Stimulated activated CD4-positive, alpha-beta T cell treated with anti-CD3 and anti-CD28 coated beads, Interleukin-1b, Interleukin-23, amount 100 ng/mL, for 48 hours (primary cell): ENCODE measurements at places on chromosomes 6 and 20.

DNA sequence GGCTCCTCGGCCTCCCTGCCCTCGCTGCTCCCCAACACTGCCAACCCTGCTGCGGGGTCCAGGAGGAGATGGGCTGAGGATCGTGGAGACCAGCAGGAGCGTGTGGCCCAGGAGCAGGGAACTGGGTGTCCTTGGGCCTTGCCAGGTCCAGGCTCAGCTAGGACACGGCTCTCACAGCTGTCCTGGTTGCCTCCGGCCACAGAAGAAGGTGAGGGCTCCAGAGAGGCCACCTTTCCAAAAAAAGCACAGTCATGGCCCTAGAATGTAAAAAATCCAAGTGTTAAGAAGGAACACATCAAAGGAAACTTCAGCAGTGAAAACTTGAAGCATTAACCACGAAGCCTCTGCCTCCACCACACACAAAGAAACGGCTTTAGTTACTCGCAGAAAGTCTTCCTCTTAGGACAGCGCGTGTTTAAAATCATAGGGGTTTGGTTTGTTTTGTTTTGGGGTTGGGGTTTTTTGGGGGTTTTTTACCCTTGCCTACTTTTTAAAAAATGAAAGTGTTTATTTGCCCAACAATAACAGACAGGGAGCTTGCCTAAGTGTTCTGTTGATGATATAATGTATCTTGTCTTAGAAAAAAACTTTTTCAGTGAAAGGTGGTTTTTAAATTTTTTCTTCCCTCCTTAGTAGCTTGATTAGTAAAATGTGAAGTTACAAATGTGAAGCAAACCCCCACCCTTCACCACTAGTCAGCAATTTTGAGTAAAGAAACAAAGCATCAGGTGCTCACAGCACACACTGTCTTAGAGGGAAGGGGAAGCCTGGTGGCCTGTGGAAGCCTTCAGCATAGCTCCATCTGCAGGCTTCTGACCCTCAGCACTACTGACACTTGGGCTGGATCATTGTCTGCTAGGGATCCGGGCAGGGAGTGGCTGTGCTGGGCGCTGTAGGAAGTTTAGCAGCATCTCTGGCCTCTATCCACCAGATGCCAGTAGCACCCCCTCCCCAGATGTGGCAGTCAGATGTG lies 60.0 kb downstream of the PTPN1 start:
- DNase-seq = peak; percentile 56

GRCh38 chr20:21225215-21225947 lies 77.8 kb upstream of the XRN2 start:
- DNase-seq = no peak

DNA sequence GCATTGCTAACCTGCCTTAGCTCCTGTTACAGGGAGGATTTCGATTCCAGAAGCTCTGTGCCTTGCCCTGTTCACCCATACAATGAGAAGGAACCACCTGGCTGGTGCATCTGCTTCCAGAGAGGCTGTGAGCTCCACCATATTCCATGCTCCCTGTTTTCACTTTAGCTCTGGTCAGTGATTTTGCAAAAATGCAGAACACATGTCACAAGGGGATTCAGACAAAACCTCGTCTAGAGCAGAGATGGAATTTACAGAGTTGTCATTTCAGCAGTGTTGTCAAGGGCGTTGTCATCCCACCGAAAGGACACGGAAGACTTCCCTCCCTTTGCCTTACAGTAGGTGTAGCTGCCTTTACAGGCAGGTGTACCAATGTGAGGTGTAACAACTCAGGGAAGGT lies 223.0 kb upstream of the ARID1B start:
- DNase-seq = no peak

- no peak for DNase-seq
Observed at GRCh38 chr6:84220809-84221409, 6.5 kb downstream of the CEP162 start.

DNA sequence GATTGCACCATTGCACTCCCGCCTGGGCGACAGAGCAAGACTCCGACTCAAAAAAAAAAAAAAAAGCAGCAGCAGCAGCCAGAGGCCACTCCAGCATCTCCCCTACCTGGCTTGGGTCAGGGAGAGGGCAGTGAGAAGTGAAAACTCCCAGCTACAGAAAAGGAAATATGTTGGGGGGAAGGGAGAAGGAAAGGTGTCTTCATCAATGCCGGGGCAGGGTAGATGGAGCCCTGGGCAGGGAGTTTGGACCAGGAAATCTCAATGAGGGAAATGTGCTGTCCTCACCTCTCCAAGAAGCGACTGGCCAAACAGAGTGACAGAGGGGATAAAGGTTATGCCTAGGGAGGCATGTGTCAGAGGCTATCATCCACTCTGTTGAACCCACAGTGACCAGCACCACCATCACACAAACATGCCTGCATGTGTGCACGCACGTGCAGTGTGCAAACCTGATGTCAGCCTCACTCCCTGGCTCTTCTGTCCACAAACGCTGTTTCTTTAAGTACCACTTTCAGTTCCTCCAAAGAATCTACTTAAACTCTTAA lies 887 bp upstream of the AIF1 start:
- no peak for DNase-seq

- DNase-seq = no peak
Observed at GRCh38 chr6:96014846-96015517, 792 bp upstream of the FUT9 start.

GRCh38 chr6:16412982-16413381 lies 174.6 kb downstream of the GMPR start:
- DNase-seq = no peak

DNA sequence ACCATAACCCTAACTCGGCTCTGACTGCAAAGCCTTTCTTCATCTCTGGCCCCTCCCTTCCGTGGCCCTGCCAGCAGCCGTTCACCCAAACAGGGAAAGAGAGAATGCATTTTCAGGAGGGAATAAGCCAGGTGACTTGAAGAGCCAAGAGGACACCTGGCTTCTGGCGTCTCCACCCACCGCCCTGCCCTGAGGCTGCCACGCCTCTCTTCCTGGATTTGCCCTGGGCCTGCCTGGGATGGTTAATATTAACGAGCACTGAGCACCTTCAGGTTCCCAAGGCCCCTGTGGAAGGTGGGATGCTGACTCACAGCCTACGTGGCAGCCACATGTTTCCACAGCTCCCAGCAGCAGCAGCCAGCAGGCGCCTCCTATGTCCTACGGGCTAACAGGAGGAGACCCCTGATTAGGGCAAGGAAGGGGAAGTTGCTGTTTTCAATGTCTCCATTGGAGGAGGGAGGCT lies 138.0 kb upstream of the RREB1 start:
- DNase-seq = no peak

DNA sequence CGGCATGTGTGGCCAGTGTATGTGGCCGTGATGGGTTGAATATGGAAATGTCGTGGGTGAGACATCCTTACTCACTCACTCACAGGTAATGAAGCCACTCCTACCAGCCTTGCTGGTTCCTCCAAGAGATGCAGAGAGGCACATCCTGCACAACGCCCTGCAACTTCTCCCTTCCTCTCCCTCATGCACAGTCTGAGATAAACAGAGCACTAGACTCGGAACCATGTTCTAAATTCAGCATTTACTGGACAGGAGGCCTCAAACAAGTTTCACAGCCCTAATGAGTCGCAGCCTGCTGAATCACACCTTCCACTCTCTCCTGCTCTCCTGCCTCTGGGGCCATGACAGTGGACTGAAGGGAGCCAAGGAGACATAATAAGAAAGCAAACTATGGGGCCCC lies 91.2 kb downstream of the ISM1 start:
- peak; percentile 46 for DNase-seq

- no peak for DNase-seq
Observed at GRCh38 chr20:63500902-63501817, 2.3 kb upstream of the EEF1A2 start.

GRCh38 chr20:10868299-10868698 lies 194.5 kb upstream of the JAG1 start:
- no peak for DNase-seq

GRCh38 chr20:62996596-62996982 lies 10.2 kb downstream of the BHLHE23 start:
- DNase-seq = no peak

DNA sequence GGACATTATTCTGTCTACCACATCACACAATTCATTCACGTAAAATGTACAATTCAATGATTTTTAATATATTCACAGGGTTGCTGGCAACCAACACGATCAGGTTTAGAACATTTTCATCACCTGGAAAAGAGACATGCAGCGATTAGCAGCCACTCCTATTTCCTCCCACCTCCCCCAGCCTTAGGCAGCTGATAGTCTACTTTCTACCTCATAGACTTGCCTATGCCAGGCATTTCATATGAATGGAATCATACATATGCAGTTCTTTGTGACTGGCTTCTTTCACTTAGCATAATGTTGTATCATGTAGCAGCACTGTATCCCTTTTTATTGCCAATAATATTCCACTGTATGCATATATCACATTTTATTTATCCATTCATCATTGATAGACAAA lies 31.5 kb upstream of the CTNNBL1 start:
- DNase-seq = no peak

GRCh38 chr6:144331491-144331969 lies 46.4 kb downstream of the UTRN start:
- no peak for DNase-seq

DNA sequence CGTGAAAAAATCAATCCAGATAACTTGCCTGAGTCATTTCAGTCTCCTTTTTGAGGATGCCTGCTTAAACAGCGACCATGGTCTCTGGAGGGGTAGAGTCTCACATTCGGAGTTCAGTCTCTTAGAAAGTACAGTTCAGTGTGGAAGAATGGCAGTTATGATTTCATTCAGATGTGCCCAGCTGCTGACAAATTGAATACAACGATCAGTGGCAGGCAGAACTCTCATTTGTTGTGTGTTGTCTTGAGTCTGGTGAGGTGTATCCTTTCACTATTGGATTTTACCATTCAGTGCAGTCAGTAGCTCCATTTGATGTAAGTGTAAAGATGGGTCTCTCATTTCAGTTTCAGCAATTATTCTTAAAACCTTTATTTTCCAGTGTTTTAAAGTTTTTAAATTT lies 639 bp upstream of the TULP4 start:
- DNase-seq = no peak

DNA sequence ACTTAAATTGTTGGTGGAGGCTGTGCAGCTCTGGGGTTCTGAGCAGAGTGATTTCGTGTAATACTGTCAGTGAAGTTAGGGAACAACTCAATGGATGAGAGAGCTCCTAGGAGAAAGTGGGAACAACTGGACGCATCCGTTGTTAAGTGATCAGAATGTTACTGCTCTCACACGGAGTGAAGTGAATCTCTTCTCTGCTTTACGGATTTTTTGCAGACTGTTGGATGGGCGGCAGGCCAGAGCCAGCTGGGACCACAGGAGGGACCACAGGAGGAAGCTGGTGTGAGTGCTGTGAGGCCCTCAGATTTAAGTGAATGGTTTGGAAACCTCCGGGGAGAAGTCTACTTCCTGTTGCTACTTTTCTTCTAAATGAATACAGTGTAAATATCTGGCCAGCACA lies 23.7 kb upstream of the PPP1R14C start:
- no peak for DNase-seq

GRCh38 chr6:52049252-52050050 lies 38.0 kb downstream of the PKHD1 start:
- no peak for DNase-seq

DNA sequence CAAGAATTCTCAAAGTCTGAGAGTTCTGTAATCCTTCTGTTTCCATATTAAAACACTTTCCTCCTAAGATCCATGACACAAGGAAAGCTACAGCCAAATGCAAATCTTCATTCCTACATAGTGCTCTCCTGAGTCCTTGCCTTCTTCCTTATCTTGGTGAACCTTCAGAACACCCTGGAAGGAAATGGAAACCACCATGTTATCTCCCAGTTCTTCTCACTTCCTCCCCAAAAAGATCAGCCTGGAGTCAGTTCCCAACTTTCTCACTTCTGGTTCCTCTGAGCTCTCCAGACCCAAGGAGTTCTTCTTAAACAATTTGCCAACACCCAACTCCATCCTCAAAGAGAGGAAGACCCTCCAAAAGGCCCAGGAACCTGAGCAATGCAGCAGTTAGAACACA lies 193.3 kb upstream of the CCN2 start:
- no peak for DNase-seq

DNA sequence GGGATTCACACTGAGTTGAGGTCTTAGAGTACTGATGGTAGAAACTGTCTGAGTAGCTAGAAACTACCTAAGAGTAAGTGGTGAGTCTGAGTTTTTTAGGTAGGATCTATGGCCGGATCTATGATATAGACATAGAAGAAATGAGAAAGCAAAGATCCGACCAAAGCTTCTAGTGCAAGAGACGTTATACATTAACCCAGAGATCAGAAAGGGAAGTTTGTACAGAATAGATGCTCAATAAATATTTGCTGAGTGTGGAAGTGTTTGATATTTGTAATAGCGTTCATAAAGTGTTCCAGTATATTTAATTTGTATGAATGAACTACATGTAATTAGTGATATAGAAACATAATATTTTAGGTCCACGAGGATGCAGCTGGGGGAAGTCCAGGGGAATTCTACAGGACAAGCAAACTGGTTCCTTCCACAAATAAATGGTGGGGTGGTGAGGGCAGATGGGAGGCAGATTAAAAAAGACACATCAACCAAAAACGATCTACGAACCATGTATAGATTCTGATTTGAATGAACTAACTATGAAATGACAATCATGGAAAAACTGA lies 31.9 kb upstream of the JARID2 start:
- DNase-seq = no peak
